ENCODE measurements at places on chromosomes 5 and 9.

DNA sequence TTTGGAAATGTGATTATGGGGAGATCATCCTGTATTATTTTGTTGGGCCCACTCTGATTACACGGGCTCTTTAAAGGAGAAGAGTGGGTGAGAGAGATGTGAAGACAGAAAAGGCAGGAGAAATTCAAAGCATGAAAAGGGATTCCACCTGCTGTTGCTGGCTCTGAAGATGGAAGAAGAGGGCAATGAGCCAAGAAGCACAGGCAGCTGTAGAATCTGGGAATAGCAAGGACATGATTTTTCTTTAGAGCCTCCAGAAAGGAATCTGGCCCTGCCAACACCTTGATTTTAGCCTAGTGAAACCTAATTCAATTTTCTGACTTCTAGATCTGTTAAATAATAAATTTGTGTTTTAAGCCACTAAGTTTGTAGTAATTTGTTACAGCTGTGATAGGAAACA is 11.3 kb downstream of the C9 start:
- DNase-seq = no peak

DNA sequence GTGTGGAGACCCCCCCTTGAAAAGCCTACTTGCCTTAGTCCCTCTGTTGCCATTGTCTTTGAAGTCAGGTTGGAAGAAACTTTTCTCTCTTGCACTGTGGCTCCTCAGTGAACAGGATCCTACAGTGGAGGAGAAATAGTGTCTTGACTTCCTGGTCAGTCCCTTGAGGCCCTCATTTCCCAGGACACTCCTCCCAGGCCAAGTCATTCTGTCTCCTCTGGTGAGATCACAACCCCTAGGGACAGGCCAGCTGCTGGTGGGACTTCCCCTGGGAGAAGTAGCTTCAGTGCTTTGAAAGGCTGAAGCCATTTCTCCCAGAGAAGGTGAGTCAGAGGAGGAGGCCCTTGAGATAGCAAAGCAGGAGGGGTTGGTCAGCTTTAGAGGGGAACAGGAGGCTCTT is 10.1 kb upstream of the GRIA1 start:
- DNase-seq = no peak

DNA sequence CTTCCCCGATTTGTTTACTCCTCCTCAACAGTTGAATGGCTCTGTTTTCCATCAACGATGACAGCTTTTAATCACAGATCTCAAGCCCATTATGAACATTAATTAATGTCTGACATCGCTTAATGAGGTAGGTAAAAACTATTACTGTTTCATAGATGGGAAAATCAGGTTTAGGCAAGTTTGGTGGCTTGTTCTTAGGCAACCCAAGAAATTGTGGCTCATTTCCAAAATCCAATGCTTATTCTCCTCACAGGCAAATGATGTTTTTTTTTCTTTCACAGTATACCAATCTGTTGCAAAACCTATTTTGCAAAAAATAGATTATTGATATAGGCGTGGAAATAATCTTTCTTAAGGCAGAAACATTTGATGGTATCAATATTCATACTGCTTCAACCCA is 70.8 kb upstream of the CHD1 start:
- no peak for DNase-seq

DNA sequence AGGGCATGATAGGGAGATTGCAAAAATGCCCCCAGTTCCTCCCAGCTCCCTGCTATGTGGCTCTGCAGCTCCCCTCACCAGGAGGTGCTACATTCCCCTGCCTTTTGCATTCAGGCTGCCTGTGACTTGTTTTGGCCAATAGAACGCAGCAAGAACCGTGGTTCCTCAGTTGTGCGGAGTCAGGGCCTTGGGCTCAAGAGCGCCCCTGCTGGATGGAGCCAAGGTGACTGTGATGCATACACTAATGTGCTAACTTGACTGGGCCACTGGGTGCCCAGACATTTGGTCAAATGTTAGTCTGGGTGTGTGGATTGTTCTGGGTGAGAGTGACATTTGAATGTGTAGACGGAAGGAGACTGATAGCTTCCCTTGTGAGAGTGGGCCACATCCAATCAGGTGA is 123.3 kb upstream of the MVB12B start:
- DNase-seq = no peak

- no peak for DNase-seq
Measured at GRCh38 chr5:167982-168660, 23.2 kb upstream of the LRRC14B start.

DNA sequence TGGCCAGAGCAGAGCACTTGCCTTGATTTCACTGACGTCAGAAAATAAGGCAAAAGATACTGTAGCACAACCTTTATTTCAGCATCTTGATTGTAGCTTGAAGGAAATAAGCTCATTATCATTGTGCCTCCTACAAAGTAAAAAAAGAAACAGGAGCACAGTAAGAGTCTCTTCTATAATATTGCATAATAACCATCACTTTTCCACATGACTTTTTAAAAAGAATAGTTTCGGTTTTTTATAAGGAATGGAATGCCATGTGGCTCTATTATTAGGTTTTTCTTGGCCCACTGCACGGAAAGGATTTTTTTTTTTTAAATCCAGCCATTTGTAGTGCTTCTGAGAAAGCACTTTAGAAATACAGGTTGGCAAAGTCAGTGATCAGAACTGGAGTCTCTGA is 655.3 kb downstream of the LRRC70 start:
- DNase-seq = no peak

GRCh38 chr5:11555171-11555570 is 349.1 kb downstream of the CTNND2 start:
- no peak for DNase-seq

- peak; percentile 54 for DNase-seq
Measured at GRCh38 chr9:126722922-126723806, 81.7 kb upstream of the ZBTB43 start.

DNA sequence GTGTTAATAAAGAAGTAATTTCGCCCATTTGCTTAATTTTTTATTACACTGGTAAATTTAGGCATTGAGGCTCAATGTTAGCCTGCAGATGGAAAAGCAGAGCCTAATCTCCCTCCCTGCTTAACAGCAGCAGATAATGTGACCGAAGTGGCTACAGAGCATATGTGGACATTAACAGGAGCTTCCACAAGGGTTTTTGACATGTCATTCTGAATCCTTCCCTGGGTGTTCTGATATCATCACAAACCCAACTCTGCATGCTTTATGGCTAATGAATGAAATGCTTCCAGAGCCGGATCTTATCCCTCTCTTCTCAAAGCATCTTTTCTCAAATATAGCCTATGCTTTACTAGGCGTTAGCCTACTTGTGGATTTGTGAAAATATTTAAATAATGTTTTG is 208.6 kb downstream of the CAAP1 start:
- DNase-seq = no peak

GRCh38 chr9:138037140-138037539 is 159.6 kb downstream of the CACNA1B start:
- peak; percentile 2 for DNase-seq

GRCh38 chr5:57412680-57413079 is 69.9 kb downstream of the ACTBL2 start:
- no peak for DNase-seq

DNA sequence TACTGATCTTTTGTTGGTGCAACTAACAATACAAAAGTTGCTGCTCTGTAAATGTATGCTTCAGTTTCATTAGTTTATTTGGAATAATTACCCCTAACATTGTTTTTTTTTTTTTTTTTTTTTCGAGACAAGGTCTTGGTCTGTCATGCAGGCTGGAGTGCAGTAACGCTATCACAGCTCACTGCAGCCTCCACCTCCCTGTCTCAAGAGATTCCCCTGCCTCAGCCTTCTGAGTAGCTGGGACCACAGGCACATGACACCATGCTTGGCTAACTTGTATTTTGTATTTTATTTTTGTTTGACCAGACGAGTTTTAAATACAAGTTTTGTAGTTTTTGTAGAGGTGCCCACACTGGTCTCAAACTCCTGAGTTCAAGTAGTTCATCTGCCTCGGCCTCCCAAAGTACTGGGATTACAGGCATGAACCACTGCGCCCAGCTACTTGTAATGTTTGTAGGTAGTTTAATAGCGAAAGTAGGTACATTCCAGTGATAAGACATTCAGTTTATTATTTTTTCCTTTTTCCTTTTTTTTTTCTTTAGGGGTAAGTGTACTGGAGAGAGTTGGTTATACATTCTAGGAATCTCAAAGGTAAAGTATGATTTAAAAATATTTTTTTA is 6.9 kb downstream of the GAPVD1 start:
- DNase-seq = no peak

- DNase-seq = no peak
Measured at GRCh38 chr5:73253047-73253660, 80.2 kb downstream of the TMEM174 start.

- DNase-seq = no peak
Measured at GRCh38 chr9:121216271-121216805, 14.7 kb upstream of the RAB14 start.

- no peak for DNase-seq
Measured at GRCh38 chr5:161530700-161531099, 15.8 kb downstream of the GABRB2 start.

DNA sequence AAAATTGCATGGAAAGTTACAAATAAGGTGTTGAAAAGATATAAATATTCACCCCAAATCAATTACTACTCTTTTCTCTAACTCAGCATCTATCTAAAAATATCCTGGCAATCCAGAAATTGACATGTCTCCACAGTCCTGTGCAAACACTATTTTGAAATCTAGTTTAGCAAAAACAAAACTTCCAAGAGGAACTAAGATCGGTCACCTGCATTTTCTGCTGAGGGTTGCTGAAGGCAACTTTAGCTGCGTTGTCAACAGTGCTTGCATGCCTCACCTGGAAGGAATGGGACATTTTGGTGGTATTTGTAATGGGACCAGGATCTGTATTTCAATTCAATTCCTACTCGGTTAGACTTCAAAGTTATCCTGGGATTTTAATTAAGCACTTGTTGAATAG is 398.3 kb downstream of the NTRK2 start:
- DNase-seq = no peak

DNA sequence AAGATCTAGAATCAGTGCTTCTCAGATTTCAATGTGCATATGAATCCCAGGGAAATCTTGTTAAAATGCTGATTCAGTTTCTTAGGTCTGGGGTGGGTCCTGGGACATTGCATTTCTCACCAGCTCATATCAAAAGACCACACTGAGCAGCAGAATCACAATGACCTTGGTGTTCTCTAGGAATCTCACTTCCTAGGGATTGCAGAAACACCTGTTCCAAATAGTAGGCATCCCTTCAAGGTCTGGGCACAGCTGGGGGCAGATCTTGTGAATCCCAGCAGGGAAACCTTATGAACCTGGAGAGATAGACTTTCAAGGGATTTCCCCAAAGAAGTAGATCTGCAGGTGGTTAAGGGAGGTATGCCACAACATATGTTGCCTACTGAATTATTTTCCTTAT is 8.9 kb upstream of the GARNL3 start:
- no peak for DNase-seq

DNA sequence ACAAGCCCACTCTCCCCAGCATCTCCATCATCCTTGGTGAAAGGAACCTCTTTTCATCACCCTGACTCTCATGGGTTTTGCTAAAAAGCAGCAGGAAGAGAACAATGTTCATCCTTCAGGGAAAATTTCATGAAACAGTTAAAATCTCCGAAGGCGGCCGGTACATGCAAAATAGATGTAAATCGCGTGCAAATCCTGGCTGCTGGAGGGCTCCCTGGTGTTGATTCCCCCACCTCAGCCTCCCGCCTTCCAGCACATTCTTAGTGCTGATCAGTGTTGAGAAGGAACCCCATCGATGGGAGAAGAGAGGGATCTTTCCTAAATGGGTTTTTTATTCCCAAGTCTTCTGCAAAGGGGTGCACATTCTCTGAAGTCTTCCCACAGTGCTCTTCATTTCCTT is 8.7 kb upstream of the GFI1B start:
- no peak for DNase-seq

DNA sequence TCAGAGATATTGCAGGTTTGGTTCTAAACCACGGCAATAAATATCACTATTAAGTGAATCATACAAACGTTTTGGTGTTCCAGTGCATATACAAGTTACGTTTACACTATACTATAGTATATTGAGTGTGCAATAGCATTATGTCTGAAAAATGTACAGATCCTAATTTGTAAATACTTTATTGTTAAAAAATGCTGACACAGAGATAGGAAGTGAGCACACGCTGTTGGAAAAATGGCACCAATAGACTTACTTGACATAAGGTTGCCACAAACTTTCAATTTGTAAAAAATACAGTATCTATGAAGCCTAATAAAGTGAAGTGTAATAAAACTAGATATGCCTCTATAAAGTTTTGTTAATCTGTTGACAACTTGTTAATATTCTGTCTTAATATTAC is 16.0 kb downstream of the CFAP90 start:
- DNase-seq = no peak

GRCh38 chr5:113255579-113256386 is 179.0 kb downstream of the TSSK1B start:
- DNase-seq = no peak

- no peak for DNase-seq
Measured at GRCh38 chr5:101364469-101364868, 461.4 kb upstream of the ST8SIA4 start.

- no peak for DNase-seq
Measured at GRCh38 chr5:109177227-109177626, 232.5 kb downstream of the PJA2 start.

DNA sequence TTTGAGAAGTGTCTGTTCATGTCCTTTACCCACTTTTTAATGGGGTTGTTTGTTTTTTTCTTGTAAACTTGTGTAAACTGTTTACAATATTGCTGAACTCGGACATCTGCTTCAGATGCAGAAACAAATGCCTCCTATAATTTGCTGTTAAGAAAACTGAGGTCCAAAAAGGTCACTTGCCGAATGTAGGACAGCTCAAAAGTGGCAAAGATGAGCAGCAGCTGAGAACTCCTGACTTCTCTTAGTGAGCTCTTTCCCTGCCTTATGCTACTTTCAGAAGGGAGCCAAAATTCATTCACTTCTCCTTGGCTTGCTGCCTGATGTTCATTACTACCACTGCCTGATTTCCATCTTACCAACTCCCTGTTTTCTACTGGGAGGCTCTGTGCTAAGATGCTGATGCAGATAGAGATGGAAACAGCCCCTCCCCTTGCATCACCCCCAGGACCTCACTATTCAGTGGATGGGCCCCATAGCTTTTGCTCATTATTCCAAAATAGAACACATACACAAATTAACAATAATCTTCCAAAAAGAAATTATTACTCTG is 60.1 kb downstream of the SEMA6A start:
- no peak for DNase-seq

DNA sequence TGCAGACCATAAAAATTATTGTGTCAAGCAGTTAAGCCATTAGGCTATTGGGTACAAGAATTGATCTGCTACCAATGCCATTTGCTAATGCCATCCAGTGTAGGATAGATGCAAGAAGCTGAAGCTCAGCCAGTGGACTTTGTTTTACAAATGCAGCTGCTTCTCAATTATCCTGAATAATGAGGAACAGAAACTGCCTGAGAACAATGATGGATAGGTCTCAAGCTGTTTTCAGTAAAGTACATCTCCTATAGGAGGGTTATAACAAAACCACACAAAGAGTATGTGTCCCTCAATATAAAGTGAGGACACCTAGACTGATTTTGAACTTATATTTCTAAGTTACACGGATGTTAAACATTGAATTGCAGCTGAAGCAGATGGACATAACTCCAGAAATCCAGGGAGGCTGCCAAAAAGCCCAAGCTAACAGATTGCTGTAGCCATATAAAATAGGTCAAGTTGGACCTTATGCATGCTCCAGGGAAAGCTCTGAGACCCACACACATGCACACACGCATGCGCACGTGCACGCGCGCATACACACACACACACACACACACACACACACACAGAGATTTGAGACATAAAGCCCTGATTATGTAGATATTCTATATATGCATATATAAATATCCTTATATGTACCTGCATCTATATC is 482.7 kb upstream of the CD180 start:
- no peak for DNase-seq

GRCh38 chr5:54379590-54379989 is 69.2 kb upstream of the ARL15 start:
- DNase-seq = no peak
